Activated CD8-positive, alpha-beta memory T cell treated with anti-CD3 and anti-CD28 coated beads for 1 hour (primary cell): ENCODE measurements at places on chromosomes 5 and 9.

DNA sequence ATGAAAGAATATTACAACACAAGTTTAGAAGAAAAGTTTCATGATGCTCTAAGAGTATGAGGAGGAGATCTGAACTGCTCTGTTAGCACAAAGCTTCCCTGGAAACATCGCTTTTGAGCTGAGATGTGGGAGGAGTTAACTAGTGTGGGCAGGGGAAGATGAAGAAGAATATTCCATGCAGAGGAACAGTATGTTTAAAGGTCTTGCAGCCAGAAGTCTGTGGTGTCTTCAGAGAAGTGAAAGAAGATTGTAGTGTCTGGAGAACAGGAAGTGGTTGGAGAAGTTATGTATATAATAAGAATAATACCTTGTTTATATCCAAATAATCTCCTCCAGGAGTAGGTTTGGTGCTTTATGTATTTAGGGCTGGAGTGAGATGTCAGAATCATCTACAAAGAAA is 406.7 kb downstream of the MAN2A1 start:
- DNase-seq: no peak

- DNase-seq: no peak
Measured at GRCh38 chr5:180816608-180817534, 14.3 kb upstream of the MGAT1 start.

- no peak for DNase-seq
Measured at GRCh38 chr5:140883373-140883772, 1.4 kb downstream of the PCDHA13 start.

GRCh38 chr9:122320413-122320881 is 50.4 kb upstream of the PTGS1 start:
- no peak for DNase-seq

DNA sequence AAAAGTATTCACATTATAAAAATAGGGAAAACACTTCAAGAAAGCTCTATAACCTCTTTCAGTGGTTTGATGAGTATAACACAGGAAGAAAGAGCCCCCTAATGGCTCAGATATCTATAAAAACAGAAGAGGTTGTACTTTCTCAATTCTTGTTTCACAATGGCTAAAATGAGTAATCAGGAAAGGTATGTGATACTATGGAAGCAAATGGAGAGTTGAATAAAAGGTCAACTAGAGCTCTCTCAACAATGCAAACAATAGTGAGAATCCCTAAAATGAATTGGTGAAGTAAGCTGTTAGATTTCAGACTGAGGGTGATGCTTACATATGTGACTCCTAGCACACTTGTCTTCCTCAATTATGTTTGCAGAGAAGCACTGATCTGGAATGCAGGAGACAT is 584.6 kb upstream of the CDH18 start:
- no peak for DNase-seq

- DNase-seq: no peak
Measured at GRCh38 chr9:18825656-18826170, 207.3 kb downstream of the SAXO1 start.

- no peak for DNase-seq
Measured at GRCh38 chr5:126054577-126055347, 368.4 kb upstream of the GRAMD2B start.

- DNase-seq: no peak
Measured at GRCh38 chr5:56056875-56057274, 62.1 kb upstream of the IL6ST start.

- no peak for DNase-seq
Measured at GRCh38 chr5:1930501-1930879, 47.8 kb upstream of the IRX4 start.

DNA sequence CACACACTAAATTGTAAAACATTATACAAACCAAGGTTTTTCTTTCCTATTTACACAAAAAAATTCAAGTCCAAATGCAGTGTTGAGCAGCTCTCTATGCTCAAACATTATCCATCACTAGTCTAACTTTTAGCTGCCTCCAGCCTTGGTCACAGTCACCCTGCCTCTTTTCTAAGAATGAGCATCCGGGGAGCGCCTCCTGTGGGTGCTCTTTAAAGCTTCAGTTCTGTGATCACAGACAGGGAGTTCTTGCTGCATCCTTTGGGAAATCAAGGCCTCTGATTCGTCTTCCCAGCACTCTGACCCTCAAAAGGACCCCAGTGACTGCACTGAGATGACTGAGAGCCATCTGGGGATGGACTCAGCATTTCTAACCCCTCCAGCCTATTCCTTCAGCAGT is 289.6 kb downstream of the SEC61B start:
- no peak for DNase-seq

DNA sequence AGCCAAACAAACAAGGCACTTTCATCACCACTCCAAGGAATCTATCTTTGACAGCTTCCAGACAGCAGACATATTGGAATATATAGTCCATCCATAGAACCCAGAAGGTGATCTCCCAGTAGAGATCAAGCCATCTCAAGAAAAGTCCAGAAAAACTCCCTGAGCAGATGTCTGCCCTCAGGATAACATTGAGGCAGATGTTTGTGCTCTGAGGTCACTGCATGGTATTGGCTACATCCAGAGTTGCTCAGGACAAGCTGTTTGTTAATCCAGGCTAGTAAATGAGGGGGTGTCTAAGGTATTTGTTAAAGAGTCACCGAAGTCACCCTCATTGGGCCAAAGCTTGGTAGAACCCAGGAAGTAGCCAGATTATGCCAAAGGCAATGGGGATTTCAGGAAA is 556.3 kb upstream of the KLF4 start:
- DNase-seq: no peak

GRCh38 chr9:34010979-34011378 is 37.7 kb downstream of the UBAP2 start:
- no peak for DNase-seq

- DNase-seq: no peak
Measured at GRCh38 chr9:27473111-27473529, 51.0 kb upstream of the IFNK start.

- DNase-seq: no peak
Measured at GRCh38 chr5:94969174-94969573, 315.7 kb downstream of the MCTP1 start.

DNA sequence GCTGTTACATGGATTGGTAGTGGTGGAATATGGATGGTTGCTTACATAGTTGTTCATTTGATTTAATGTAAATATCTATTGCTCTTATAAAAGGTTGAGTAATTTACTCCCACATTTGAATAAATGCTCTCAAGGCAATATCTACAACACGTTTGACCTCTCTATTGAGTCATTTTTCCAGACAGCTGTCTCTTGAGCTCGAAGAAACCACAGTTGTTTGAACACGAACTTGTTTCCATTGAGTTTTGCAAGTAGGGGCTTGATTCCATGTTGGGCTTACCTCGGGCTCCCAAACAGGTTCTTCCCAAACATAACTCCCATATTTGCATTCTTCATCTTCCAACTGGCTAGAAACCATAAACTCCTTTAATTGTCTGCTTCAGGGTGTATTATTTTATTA is 115.0 kb upstream of the HMHB1 start:
- DNase-seq: no peak

DNA sequence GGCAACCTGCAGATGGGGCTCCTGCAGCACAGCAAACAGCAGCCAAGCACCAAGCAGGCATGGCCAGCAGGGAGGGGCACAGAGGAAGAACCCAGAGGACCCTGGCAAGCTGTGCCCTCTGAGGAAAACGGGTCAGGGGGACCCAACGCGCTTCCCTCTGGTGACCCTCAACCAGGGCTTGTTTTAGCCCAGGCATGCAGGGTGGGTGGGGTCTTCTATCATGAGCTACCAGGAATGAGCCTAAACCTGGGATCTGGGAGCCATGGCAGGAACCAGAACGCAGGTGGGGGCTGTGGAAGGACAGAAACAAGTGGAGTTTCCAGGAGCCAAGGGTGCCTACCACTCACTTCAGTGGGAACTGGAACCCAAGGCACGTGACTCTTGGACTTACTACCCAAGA is 20.9 kb downstream of the IPPK start:
- no peak for DNase-seq

- DNase-seq: no peak
Measured at GRCh38 chr5:63128018-63128417, 549.4 kb downstream of the LRRC70 start.

DNA sequence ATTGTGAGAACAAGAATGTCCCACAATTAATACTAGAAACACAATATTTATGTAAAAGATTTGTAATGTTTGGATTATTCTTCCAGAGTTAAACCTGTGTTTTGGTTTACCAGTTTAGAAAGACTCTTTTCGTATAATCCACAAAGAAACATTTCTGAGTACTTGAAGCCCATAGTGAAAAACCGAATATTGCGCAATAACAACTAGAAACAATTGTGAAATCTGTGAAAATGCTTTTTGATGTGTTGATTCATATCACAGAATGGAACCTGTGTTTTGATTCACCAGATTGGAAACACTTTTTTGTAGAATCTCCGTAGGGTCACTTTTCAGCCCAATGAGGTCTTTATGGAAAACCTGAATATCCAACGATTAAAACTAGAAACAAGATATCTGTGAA is 386.2 kb downstream of the PRDM9 start:
- no peak for DNase-seq

DNA sequence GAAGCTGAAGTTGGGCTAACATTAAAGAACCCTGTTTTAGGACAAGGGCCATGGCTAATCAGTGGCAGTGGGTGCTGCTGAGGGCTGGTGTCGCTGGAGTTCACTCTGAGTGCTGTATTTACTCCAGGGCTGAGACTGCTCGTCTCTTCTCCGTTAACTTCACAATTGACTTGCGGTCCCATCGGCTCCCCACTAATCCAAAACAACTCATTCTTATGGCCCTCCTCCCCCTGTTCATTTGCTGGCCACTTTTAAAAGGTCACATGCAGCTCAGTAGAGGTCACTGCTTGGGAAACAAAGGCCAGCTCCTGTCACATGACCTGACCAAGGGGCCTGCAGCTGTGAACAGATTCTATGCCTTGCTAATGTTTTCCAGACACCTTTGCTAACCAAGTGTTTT is 38.4 kb downstream of the PTCH1 start:
- DNase-seq: no peak

DNA sequence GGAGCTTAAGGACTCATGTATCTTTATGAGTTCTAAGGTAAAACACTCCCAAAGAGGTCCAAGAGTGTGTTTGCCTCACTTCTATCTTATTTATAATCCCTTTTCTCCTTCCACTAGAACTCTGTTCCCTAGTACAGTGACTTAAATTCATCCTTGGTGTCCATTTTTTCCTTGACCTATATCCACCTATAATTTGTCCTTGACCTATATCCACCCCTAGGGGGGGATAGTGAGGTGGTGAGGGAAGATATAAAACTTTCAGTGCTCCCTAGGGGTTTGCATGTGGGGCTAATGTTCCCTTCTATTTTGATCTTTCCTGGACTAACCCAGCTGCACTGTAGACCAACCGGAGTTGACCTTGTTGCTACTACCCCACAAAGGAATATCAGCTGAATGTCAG is 83.5 kb upstream of the GNAQ start:
- DNase-seq: no peak

DNA sequence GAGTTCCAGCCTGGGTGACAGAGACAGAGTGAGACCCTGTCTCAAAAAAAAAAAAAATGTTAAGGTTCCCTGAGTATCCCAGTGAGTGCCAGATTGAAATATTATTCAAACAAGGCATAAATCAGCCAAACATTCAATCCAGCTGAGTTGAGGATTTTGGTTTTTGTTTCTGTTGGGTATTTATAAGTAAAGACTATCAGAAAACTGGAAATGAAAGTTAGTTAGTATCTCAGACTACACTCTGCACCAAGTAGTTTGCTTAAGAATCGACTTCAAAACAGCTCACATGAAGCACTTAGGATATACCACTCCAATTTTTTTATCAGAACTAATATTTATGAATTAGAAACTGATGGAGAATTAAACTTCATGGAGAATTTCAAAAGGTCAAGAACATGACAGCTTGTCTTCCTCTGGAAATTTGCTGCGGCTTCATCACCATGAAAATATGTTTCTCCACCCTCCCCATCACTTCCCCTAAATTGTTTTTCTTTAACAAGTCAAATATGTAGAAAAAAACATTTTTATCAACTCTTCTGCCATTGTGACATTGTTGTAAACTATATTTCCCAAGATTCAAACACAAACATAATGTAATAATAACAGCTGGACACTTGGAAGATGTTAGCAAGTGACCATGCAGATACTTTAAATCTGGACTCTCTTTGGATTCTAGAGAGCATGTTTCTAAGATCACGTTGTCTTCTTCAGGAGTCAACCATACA is 110.0 kb upstream of the PTGER4 start:
- DNase-seq: no peak

DNA sequence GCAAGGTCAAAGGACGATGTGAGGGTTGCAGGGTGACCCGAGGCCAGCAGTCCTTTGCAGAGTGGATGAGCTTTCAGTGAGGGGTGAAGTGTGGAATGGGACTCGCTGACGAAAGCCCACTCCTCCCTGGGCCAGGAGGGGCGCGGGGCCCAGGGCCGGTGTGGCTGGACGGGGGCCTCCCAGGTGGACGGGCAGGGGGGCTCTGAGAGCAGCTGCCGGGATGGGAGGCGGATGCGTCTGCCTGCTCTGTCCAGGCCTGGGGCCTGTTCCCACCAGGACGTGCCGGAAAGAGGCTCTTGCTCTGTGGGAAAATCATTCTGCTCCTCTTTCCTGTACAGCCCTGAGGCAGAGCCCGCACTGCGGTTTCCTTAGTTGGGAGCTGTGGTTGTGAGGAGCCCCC is 24.3 kb downstream of the IRX4 start:
- no peak for DNase-seq

DNA sequence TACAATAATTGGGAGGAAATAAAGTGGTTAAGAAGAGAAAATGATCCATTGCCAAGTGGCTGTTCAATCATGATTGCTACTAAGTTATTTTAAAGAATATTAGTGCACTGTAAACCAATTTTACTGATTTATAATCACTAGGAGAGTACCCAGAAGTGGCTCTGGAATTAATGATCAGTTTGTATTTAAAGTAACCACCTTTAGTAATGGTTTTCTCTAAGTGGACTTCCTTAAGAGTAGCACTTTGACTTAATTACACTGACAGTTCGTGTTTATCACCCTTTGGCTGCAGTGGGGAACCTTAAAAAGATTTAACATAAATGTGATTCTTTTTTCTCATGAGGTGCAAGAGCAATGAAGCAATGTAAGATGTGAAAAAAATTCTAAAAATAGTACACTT is 310.8 kb downstream of the CDH12 start:
- DNase-seq: no peak

GRCh38 chr5:10333154-10334006 is 20.1 kb upstream of the MARCHF6 start:
- no peak for DNase-seq
